Bone marrow (tissue), 2 donors: ENCODE measurements at places on chromosomes 13 and 19.

DNA sequence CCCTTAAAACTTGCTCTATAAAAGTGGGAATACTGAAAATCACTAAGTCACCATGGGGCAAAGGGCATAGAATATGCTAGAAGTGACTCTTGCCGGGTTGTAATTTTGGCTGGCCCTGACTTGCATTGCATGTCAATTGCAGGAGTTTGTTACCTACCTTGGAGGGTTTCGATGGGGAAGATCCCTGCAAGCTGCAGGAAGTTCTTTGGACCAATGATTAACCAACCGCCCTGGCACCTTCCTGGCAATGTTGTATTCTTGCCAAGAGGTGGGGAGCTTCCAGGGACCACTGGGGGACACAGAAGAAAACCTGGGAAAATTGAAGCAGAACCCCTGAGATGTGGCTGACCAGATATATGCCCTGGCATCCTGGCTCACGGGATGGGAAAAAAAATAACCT is 235.8 kb downstream of the B3GLCT start:
- no peak for DNase-seq

DNA sequence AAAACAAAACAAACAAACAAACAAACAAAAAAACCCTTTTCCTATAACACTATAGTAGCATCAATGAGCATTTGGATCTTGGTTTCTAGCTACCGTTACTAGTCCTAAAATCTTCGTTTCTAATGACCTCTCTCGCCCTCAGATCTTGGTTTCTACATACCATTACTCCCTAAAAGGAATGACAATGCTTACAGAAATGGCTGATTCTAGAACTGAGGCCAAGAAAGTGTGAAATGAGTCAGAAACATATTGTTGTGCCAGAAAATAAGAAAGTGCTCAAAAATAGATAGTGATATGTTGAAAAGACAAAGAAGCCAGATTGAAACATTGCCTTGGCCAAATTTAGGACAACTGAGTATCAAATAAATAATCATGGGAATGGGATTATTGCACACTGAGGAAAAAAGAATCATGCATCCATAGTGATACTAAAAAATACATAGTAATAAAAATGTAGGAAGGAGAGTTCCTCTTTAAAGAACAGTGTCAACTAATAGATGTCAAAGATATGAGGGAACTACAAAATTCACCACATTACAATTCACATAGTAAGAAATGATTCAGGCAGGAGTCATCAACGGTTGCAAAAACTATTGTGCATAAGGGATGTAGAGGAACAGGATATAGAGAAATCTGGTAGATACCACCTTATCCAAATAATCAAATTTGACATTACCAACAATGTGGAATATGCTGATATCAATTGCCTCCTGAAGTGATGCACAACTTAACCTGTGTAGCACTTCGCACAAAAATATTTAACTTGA is 386.6 kb downstream of the DIAPH3 start:
- no peak for DNase-seq

DNA sequence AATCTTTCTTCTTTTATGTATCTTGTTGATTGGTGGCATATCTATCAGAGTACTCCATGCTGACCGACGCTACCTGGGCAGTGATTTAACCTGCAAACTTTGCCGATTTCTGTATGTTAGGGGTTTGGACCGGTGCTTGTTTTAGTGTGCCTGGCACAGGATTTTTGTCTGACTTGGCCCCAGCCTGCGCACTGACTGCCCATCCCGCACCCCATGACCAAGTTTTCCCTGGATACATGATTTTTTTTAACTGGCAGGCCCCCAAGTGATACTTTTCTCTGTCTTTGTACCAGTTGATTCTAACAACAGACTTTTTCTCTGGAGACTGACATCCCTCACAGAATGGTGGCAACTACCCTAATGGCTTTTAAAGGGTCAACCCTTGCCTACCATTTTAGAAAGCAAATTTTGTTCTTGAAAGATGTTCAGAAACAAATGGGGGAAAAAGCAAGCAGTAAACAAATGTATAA is 69.0 kb upstream of the C1QTNF9B start:
- DNase-seq = no peak

DNA sequence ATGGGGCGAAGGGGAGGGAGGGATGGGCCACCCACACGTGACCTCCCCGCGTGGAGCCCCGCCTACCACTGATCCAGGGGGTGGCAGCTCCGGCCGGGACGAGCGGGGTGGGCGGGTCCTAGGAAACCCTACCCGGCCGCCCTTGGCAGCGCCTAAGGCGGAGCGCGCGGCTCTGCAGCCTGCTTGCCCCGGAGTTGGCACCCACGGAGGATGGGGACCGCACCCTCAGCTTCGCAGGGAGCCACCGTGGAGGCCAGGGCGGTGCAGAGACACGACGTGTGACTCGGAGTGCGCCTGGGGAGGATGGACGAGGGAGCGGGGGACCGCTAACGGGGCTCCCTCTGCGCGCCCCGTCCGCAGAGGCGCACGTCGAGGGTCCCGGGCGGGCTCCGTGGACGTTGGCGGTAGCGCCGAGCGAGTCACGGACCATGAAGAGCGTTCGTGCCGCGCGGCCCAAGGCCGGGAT is at the start of gene RGS9BP:
RGS9BP (plus strand) TSS at position 129 of the 466 bp plus-strand sequence. CDS start 416 bp downstream, outside the sequence.
- DNase-seq = peak; percentile 44

- DNase-seq = no peak
Observed at GRCh38 chr19:56314018-56314380, 640 bp downstream of the ZSCAN5A start.

DNA sequence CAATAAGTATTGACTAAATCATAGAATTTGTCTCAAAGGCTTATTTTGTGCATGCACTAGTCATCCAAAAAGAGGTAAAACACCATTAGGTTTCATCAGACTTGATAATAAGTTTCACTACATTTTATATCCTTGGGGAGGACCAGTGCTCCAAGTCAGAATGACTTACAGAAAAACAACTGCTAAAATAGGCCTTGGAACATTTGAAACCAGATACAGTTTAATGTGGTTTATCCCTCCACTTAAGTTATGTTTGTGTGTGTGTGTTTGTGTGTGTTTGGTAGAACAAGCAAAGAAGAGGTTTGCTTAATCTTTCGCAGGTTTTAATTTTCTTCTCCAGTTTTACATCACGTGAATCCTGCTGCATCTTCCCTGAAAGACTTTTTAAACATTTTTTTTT is 570.9 kb downstream of the PCDH9 start:
- no peak for DNase-seq

- no peak for DNase-seq
Observed at GRCh38 chr19:7888826-7889217, 512 bp downstream of the LRRC8E start.
